CD8-positive, alpha-beta memory T cell (primary cell): ENCODE measurements at places on chromosomes 16 and 17. TPM values are rescaled to one million over a fixed set of nuclear protein-coding genes. Genes with fewer than 3 reads are reported as not detected.

C17orf78 gene
- total RNA-seq, result not detected

UMOD gene
- total RNA-seq, result not detected

TMED6 gene
- total RNA-seq, result 1.4 TPM

ABCC12 gene
- total RNA-seq, result not detected

CES4A gene
- 5.1 TPM for total RNA-seq

TSPAN10 gene
- total RNA-seq, result 0.31 TPM

TAT gene
- not detected for total RNA-seq

TRPV2 gene
- 60.0 TPM for total RNA-seq

DNA sequence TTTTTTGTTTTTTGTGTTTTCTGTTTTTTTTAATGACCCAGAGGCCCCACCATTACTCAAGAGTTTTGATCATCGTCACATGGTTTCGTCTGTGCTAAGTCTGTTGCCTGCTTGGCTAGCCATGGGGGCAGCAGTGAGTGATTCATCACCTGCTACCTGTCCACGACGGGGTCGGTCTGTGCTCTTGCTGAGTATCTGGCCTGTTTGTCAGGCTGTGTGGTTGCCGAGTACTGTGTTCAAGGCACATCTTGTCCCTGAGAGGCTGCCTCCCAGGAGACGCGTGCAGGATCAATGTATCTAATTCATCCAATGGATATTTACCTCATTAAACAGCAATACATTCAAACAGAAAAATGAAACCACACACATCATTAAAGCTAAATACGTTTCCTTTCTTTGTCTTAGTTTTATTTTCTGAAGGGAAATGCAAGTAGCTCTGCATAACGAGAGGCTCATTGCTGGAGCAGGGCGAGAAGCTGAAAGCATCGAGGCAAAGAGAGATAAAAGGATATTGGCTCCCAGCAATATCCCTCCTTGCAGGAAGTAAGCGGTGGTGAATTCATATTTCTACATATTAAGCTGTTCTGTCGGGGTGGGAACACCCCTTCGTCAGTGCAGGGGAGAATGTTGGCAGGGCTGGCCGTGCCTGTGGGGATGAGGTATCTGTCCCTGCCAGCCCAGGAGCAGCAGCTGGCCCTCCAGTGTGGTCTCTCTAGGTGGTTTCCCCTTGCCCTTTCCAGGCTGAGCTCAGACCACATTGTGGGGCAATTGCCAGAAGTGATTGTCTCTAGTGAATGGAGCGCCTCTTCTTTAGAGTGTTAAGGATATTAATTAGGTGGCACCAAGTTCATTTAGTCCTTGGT is 166.2 kb upstream of the ASIC2 start:
- H3K36me3 ChIP-seq, result no peaks in the 10 kb centered on the region
- H3K4me1 ChIP-seq, result no peaks in the 10 kb centered on the region
- H3K27ac ChIP-seq, result no peak overlapping the region
- no peaks in the 10 kb centered on the region for H3K27me3 ChIP-seq
- DNase-seq, result no peak
- H3K4me3 ChIP-seq, result no peak overlapping the region

DNA sequence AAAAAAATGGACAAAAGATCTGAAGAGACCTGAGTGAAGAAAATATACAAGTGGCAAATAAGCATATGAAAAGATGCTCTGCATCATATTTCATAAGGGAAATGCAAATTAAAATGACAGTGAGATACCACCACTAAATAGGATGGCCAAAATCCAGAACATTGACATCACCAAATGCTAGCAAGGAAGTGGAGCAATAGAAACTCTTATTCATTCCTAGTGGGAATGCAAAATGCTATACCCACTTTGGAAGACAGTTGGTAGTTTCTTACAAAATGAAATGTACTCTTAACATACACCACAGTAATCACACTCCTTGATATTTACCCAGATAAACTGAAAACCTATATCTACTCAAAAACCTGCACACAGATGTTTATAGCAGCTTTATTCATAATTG is 33.6 kb downstream of the DHRS7B start:
- H3K27me3 ChIP-seq, result no peaks in the 10 kb centered on the region

GRCh38 chr17:72128039-72128438 is 7.2 kb downstream of the SOX9 start:
- no peaks in the 10 kb centered on the region for H3K27me3 ChIP-seq
- DNase-seq, result no peak
- H3K27ac ChIP-seq, result no peak overlapping the region
- no peaks in the 10 kb centered on the region for H3K36me3 ChIP-seq
- no peaks in the 10 kb centered on the region for H3K4me1 ChIP-seq

- DNase-seq, result no peak
- H3K4me1 ChIP-seq, result peaks cover 60% of the 10 kb centered on the region
Observed at GRCh38 chr17:40479754-40480480, 21.5 kb downstream of the TNS4 start.

DNA sequence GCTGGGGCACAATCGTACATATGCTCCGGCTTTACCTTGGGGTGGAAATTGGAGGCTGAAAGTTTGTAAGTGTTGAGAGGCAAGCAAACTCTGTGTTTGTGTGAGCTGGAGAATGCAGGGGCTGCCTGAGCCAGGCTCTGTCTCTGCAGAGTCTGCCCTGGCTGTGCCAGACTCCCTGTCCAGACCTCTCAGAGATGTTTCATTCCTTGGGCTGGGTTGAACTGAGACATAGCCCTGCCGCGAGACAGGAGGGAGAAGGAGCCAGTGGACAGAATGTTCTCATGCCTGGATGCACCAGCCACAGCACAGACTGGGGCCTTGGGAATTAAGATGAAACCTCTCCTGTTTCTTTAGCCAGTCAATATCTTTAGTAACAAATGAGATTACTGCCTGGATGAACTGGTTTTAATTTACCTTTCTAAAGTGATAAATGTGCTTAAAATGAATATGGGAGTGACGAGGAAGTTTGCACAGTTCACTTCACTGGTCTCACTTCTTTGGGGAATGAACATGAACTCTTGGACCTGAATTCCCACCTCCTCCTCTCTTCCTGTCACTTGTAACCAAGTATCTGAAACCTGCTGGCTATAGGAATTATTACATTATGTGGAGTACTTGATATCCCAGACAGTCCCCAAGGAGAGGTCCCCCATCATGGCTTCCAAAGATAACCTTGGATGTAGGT is 40.1 kb downstream of the YPEL2 start:
- H3K36me3 ChIP-seq, result no peaks in the 10 kb centered on the region
- no peak overlapping the region for H3K27ac ChIP-seq
- peaks cover 65% of the 10 kb centered on the region for H3K4me1 ChIP-seq
- no peaks in the 10 kb centered on the region for H3K27me3 ChIP-seq
- H3K4me3 ChIP-seq, result no peak overlapping the region
- no peak for DNase-seq

GRCh38 chr17:39094607-39095308 is 56.7 kb downstream of the PLXDC1 start:
- H3K36me3 ChIP-seq, result no peaks in the 10 kb centered on the region
- H3K27ac ChIP-seq, result peak overlapping the region; percentile 15
- no peaks in the 10 kb centered on the region for H3K27me3 ChIP-seq
- peaks cover 97% of the 10 kb centered on the region for H3K4me1 ChIP-seq
- H3K4me3 ChIP-seq, result peak overlapping the region; percentile 56
- peak; percentile 19 for DNase-seq

DNA sequence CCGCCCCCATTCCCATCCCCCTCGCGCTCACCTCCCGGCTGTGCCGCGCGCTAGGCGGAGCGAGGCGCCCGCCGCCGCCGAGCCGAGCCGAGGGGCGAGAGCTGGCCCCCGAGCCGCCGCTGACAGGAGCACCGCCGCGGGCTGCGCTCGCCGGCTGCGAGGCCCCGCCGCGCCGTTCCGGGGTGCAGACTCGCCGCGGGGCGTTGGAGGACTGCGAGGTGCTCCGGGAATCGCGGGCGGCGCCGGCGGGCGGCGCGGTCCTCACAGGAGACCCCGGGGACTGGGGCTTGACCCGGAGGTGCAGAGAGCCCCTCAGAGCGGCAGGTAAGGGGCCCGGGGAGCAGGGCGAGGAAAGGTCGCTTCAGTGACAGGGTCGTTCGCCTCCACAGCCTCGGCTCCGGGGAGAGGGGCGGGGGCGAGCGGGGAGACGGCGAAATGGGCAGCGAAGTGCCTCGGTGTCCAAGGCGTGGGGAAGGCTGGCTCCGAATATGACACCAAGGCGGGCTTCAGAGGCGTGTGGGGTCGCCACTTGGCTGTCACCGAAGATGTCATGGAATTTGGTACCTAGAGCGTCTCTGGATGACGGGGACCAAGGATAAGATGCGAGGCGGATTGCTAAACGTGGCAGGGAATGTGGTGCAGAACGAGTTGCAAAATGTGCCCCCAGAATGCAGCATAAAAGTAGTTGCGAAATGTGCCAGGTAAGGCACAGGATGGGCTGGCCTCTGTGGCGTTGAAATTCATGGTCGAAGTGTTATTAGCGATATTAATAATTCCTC is 580 bp downstream of the TANC2 start:
- peak overlapping the region; percentile 64 for H3K4me3 ChIP-seq
- no peaks in the 10 kb centered on the region for H3K36me3 ChIP-seq

DNA sequence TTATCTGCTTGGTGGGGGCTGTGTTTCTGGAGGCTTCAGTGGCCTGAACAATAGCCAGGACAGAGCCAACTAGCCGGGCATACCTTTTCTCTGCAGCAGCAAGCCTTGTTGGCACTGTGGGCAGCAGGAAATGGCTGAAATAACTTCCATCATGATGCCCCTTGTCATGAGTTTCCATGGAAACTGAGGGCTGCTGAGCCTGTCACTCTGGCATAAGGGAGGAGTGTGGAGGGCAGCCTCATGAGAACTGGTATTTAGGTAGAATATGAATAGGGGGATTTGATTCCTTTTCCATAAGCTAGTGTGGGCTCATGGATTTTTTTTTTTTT is 39.4 kb downstream of the PLCG2 start:
- no peak overlapping the region for H3K4me3 ChIP-seq
- DNase-seq, result no peak
- peak overlapping the region; percentile 74 for H3K27ac ChIP-seq
- no peaks in the 10 kb centered on the region for H3K27me3 ChIP-seq

GRCh38 chr17:41160648-41161047 is at the start of gene KRTAP4-4:
Gene KRTAP4-4 (minus strand): TSS chr17:41160748. CDS start chr17:41160691, 57 bp downstream.
- no peak within 1 kb of the TSS for H3K27ac ChIP-seq
- peaks cover 5% of the 10 kb centered on the region for H3K27me3 ChIP-seq
- no peaks in the 10 kb centered on the region for H3K4me1 ChIP-seq
- DNase-seq, result no peak
- no peaks in the 10 kb centered on the region for H3K36me3 ChIP-seq

GRCh38 chr17:17537311-17538099 is 41.3 kb upstream of the RASD1 start:
- no peaks in the 10 kb centered on the region for H3K4me1 ChIP-seq
- no peak overlapping the region for H3K4me3 ChIP-seq
- H3K36me3 ChIP-seq, result no peaks in the 10 kb centered on the region
- DNase-seq, result no peak
- H3K27ac ChIP-seq, result no peak overlapping the region
- no peaks in the 10 kb centered on the region for H3K27me3 ChIP-seq

GRCh38 chr17:77502626-77503292 is 362.0 kb downstream of the SEC14L1 start:
- no peaks in the 10 kb centered on the region for H3K4me1 ChIP-seq
- H3K27me3 ChIP-seq, result no peaks in the 10 kb centered on the region
- H3K27ac ChIP-seq, result no peak overlapping the region
- H3K4me3 ChIP-seq, result no peak overlapping the region
- peaks cover 10% of the 10 kb centered on the region for H3K36me3 ChIP-seq
- DNase-seq, result no peak

GRCh38 chr17:63542942-63543821 is 7.1 kb upstream of the DCAF7 start:
- peaks cover 4% of the 10 kb centered on the region for H3K27me3 ChIP-seq
- no peak overlapping the region for H3K4me3 ChIP-seq
- no peaks in the 10 kb centered on the region for H3K4me1 ChIP-seq
- H3K27ac ChIP-seq, result no peak overlapping the region
